ENCODE measurements at places on chromosomes 6 and 20.

- DNase-seq, result no peak
Measured at GRCh38 chr6:140708441-140708840, 1334.0 kb upstream of the CITED2 start.

DNA sequence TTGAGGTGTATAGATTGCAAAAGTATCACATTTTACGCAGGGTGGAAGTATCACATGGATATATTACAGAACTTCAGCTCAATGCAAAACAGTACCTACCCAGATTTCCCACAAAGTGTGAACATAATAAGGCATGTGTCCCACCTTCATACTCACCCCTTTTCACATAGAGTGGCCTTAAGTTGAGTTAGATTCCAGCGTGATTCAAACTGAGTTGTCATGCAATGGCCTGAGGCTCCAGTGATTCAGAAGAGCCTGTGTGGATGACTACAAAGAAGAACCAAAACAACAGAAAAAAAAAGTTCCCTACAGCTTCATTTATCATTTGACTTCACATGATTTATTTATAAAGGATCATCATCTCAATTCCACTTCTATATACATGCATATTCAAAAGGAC is 309.7 kb downstream of the SLC35F1 start:
- no peak for DNase-seq

- DNase-seq, result no peak
Measured at GRCh38 chr6:130615816-130616215, 211.4 kb upstream of the SMLR1 start.

- no peak for DNase-seq
Measured at GRCh38 chr6:39791850-39792539, at the start of gene DAAM2. Gene DAAM2 (plus strand): TSS chr6:39792376. CDS start chr6:39856303, 63,927 bp downstream.

GRCh38 chr6:149541139-149541538 is 4.7 kb downstream of the PPIL4 start:
- no peak for DNase-seq
